ENCODE measurements at places on chromosomes 12 and 14.
A peak's percentile ranks its signal among the peaks of the same experiment; 100 is the strongest.

DNA sequence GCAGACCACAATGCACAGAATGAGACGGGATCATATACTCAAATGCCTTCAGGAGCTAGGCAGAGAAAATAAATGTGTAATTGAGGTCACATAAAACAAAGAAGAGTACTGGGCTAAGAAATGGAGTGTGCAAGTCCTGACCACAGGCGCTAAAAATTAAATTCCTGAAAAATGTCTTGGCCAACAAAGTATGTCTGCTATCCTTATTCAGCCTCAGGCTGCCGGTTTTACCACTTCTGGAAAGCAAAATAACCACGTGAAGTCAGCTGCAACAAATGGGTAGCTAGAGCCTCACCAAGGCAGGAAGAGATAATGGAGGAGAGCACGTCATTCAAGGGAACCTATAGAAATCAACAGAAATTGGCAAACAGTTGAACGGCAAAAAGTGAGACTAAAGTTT is 3.1 kb downstream of the PYGL start:
- no peaks in the 10 kb centered on the region for H3K27me3 ChIP-seq
- no peak for DNase-seq
- H3K27ac ChIP-seq: no peak overlapping the region
- H3K4me1 ChIP-seq: peaks cover 4% of the 10 kb centered on the region

DNA sequence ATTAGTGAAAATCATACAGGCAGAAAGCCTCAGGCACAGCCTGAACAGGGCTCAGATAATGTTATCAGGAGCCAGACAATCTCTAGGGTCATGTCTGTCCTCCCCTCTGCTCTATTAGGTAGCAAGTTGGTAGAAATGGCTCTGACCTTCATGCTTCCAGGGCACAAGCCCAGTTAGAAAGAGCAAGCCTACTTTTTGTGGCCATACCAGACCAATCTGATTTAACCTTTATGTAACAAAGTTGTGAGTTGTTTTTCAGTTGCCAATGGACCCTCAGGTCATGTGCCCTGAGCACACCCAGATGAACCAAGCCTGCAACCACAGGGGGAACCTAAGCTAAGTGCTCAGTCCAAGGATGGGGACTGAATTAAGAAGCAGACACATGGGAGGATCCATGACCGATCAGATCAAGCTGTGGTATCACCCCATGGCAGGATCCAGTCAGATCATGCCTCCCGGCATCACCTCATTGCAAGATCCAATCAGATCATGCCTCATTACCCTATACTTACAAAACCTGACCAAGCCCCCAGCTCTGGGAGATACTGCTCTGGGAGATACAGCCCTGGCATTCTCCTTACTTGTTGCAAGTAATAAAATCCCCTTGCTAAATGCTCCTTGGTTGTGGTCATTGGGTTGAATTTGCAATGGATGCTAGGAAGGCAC is 18.8 kb upstream of the HIGD1C start:
- H3K27ac ChIP-seq: peak overlapping the region; percentile 86
- peaks cover 43% of the 10 kb centered on the region for H3K4me1 ChIP-seq
- H3K36me3 ChIP-seq: peaks cover 47% of the 10 kb centered on the region
- H3K4me3 ChIP-seq: no peak overlapping the region
- H3K27me3 ChIP-seq: no peaks in the 10 kb centered on the region
- DNase-seq: no peak

DNA sequence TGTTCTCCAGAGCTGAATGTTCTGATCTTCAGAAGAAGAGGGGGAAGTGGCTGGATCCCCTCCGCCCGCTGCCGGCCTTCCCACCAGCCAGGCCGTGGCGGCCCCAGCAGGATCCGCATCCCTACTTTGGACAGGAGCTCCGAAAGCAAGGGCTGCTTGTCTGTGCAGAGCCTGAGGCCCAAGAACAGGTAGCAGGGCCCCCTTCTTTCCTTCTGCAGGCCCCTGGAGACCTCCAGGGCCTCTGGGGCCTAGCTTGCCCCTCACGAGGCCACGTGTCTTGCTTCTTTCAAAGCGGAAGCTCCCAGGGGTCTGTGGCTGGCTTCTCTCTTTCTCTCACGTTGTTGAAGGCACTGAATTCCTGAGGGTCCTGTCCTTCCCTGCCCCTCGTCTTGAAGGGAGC is 13.2 kb downstream of the PGF start:
- no peaks in the 10 kb centered on the region for H3K27me3 ChIP-seq
- peaks cover 45% of the 10 kb centered on the region for H3K4me1 ChIP-seq
- DNase-seq: no peak
- H3K4me3 ChIP-seq: peak overlapping the region; percentile 9

DNA sequence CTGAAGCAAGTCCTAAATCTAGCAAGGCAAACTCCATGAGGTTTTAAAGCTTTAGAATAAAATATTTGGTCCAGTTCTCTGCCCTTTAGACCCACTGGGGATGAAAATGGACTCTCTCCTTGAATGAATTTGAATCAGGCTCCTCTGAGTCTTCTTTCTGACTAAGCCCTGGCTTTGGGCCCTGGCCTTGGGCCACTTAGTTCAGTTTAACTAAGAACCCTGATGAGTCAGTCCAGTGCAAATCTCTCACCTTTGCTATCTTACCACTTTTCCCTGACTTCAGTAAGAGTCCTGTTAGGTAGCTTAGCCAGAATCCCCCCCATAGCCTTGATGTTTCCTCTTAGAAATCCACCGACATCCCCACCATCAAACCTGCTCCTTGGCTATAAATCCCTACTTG is 427.5 kb downstream of the SNAPC1 start:
- DNase-seq: no peak
- no peak overlapping the region for H3K27ac ChIP-seq
- no peaks in the 10 kb centered on the region for H3K36me3 ChIP-seq

- H3K4me3 ChIP-seq: no peak overlapping the region
- no peaks in the 10 kb centered on the region for H3K27me3 ChIP-seq
- no peak for DNase-seq
Measured at GRCh38 chr12:82425241-82425640, 66.9 kb downstream of the METTL25 start.

DNA sequence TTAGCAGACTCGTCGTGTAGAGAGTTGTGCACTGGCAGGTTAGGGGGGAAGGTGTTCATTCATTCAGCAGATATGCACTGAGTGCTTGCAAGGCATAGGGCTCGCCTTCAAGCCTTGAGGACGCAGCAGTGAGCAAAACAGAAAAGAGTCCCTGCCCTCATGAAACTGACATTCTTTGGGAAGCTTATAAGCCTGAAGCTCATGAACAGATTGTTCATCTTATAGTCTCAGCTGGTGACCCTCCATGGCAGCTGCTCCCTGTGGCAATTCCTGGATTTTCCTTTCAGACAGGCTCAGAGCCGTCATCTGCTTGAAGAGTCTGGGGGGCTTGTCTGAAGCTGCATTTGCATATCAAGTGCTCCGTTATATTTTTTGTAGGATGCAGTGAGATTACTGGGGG is 148.4 kb downstream of the PRKCH start:
- no peak overlapping the region for H3K4me3 ChIP-seq
- peak overlapping the region; percentile 79 for H3K27ac ChIP-seq
- H3K27me3 ChIP-seq: no peaks in the 10 kb centered on the region
- H3K36me3 ChIP-seq: no peaks in the 10 kb centered on the region
- peaks cover 12% of the 10 kb centered on the region for H3K4me1 ChIP-seq

Measured in esophagus squamous epithelium (tissue), 5 donors.